GM12864 (cell line): ENCODE measurements at places on chromosomes 3 and 15.

- DNase-seq, result no peak
Observed at GRCh38 chr3:40782111-40782721, 257.5 kb downstream of the ZNF621 start.

DNA sequence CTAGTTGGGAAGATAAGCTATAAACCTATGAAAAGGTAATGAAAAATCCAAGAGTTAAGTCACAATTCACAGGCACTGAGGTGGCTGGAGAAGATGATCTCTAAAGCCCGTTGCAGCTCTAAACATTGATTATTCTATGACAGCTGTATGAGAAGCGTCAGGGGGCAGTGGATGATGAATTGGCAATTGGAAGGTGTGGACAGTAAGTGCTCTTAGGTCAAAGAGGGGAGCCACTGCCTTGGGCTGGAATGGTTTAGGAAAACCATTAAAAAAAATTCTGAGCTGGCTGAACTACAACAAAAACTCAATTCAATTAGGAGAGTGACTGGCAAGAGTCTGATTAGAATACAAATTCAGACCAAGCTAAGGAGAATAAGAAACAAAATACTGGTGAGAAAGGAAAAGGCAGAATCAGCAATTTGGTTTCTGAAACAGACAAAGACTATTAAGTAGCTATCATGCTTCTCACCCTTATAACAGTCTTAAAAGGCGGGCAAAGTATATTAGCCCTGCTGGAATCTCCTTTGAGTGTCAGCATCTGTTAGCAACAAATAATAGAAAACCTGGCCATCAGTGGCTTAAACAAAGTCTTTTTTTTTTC lies 8.8 kb upstream of the NMD3 start:
- DNase-seq, result no peak

GRCh38 chr15:91465696-91466095 lies 365.6 kb downstream of the SV2B start:
- DNase-seq, result no peak

GRCh38 chr3:126955004-126955790 lies 27.7 kb upstream of the PLXNA1 start:
- no peak for DNase-seq

DNA sequence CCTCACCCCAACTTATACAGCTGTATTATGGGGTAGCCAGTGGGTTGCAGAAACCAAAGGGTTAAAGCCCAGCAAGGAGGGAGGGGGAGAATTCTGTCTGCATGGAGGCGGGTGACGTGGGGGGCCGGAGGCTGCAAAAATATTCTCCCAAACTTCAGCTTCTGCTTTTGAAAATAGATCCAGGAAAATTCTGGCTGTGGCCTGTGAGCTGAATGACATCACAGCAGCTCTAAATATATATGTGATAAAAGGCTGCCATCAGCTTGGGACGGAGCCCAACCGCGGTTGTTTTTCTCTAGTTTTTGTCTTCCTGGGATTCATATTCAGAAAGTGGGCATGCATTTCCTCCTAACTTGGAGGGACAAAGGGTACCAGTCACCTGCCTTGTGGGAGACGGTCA lies 27.6 kb downstream of the MAPKAPK3 start:
- DNase-seq, result no peak

GRCh38 chr15:89898146-89898545 lies 4.4 kb upstream of the AP3S2 start:
- no peak for DNase-seq

DNA sequence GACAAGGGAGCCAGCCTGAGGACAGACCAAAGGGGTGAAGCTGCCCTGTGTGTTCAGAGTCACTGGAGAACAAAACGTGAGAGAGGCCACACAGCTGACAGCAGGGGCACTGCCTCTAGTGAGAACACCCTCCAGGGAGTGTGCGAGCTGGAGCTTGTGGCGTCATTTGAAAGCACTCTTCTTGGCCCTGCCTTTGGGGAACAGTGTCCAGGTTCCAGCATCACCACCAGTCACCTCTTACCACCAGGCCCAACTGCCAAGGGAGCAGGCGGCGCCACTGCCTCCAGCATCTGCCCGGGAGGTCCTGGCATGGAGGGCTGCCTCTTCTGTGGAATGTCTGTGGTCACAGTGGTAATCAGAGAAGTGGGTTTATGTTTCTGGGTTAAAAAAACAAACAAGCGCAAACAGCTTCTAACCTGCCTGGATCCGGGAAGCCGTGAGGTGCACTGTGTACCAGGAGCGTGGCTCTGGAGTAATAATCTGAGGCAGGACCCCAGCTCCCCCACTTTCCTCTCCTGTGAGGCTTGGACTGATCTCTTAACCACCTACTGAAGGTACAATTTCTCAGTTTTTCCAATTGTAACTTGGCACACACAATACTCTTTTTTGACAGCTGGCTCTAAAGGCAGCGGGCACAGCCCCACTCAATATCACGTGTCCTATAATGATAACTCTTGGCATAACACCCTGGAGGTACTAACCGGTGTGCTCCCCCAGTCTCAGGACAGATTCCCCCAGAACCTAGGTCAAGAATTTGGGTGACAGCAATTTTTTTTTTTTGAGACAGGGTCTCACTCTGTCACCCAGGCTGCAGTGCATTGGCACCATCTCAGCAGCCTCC lies 32.2 kb upstream of the CDCP1 start:
- no peak for DNase-seq

- no peak for DNase-seq
Observed at GRCh38 chr3:64460141-64460730, 227.6 kb downstream of the ADAMTS9 start.

DNA sequence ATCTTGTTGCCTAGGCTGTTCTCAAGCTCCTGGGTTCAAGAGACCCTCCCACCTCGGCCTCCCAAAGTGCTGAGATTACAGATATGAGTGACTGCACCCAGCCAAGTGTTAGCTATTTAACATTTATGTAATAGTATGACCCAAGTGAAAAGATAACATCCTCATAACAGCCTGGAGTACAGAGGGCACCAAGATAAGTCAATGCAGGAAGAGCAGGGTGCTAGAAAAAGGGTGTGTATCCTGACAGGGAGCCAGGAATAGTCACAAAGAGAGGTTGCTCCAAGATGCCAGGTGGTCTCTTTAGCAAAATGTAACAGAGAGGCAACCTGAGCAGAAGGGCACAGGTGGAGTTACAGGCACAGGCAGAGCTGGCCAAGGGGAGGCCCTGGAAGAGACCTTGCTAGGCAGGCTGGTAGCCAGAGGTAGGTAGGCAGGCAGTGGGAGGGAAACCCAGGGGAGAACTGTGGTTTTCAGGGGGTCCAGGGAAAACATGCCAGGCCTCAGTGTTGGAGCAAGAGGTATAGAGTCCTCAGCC lies 277.4 kb downstream of the ERC2 start:
- no peak for DNase-seq

DNA sequence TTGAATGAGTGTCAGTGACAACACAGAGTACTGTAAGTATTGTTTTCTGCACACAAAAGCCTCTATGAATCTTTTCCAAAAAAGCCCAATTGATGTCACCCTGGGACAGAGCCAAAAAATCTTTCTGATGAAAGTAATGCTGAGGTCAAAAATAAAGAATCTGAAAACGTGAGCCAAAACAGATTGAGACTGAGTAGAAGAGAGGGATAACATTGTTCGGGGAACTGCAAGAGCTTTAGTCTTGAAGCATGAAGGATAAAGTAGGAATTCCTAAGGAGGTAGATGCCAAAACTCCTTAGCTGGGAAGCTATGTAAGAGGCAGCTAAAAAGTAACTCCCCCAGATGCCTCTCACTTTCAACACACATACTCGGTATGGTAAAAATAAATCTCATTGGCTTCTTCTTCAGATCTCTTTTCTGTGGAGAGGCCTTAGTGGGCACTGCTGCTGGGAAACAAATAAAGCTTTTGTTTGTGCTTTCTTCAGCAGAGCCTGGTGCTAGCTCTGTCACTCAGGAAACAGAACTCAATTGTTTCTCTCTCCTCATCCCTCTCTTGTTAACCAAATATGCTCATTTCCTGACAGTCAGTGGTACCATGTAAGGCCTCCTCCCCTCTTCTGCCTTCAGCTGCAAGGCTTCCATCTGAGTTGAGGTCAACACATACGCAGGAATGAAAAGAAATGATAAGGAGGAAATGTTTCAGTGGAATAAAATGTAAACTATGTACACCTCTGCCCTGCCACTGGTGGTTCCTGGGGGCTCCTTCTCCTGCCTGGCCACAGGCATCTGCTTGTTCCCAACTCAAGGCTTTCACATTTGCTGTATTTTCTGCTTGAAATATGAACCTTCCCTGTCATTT lies 58.1 kb downstream of the CD200 start:
- DNase-seq, result no peak

DNA sequence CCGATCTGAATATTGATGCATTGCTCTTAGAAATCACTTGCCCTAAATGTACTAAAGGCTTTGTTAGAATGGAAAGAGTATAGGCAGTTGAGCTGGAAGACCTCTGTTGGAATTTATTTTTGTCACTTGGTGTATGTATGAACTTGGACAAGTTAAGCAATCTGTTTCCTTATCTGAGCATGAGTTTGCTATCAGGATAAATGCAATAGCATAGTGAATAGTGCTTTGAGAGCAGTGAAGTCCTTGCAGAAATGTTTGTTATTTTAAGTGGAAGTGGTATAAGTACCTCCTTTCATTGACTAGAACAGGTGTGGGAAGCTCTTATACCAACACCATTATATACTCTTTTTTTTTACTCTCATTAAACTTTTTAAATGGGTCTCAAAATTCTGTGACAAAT lies 146.4 kb upstream of the ONECUT1 start:
- no peak for DNase-seq

GRCh38 chr3:8371960-8372463 lies 129.6 kb upstream of the LMCD1 start:
- no peak for DNase-seq

DNA sequence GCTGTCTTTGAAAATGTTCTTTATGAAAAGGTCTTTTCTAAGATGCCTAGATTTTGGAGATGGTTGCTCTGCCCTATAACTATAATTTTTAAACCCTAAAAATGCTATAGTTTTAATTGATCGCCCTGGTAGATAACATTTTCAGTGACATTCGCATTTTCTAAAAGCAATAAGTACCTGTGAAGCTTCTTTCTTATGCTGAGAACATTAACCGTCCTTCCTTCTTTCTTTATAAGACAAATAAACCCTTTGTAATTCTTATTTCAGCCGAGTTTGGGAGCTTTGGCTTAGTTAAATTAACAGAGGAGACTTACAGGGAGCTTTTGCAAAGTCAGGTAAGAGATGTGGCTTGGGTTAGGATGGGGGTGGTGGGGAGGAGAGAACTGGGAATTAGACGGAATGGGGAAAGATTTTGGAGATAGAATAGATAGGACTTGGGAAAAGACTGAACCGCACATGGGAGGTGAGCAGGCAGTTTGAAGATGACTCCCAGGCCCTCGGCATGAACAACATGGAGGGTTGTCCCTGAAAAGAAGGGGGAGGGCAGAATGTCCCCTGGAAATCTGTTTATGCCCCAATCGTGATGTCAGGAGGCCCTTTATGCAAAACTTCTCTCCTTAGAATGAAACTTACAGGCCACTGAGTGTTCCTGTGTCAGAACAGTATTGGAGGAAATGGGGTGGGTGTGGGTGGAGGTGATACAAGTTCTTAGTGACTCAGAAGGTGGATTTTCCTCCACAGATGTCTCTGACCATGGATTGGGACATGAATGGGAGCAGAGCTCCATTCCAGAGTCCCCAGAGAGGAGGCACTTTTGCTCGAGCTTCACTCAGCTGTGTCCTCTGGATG lies 76.2 kb upstream of the LARS2 start:
- no peak for DNase-seq

- no peak for DNase-seq
Observed at GRCh38 chr3:79906106-79906505, 138.3 kb upstream of the ROBO1 start.

GRCh38 chr3:129602309-129602708 lies 4.2 kb downstream of the PLXND1 start:
- no peak for DNase-seq

GRCh38 chr3:47650294-47650693 lies 71.6 kb upstream of the CSPG5 start:
- DNase-seq, result no peak

GRCh38 chr3:16490062-16490619 lies 23.4 kb downstream of the RFTN1 start:
- DNase-seq, result no peak

GRCh38 chr3:182967218-182968204 lies 12.8 kb downstream of the DCUN1D1 start:
- DNase-seq, result no peak

- DNase-seq, result no peak
Observed at GRCh38 chr15:64921711-64922110, 10.0 kb downstream of the ANKDD1A start.

DNA sequence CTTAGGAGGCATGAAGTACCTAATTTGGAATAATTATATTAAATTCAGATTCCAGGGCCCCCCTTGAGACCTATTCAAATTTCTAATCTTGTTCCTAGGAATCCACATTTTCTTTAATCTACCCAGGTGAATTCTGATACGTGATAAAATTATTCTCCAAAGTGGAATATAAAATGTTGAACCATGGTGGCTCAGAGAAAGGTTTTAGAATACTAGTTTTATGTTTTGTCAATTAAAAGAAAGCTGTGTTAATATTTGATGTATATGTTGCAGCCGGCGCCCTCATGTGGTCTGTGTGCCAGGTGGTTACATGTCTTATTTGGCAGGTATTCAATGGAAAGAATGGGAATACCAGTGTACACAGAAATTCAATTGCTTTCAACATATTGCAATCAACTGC lies 321.8 kb downstream of the FEZF2 start:
- DNase-seq, result no peak

GRCh38 chr3:102189541-102189940 lies 245.3 kb upstream of the ZPLD1 start:
- no peak for DNase-seq

- DNase-seq, result no peak
Observed at GRCh38 chr3:44913868-44914468, 39.6 kb downstream of the TGM4 start.

DNA sequence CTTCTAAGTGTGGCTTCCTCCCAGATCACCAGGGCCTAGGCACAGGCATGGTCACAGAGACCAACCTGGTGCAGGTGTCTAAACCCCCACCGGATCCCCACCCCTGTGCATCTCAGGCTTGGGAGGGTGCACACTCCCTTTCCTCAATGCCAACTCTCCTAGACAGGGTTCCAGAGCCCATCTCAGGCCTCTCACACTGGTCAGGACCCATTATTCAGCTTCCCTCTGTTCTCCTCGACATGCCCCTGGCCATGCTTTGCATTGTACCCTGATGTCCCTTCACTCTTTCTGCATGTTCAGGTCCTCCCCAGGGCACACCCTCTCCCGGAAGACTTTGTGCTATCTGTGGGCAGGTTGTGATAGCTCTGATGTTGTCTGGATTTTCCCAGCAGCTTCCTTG lies 23.5 kb downstream of the FGD5 start:
- DNase-seq, result no peak

GRCh38 chr3:43874731-43875130 lies 184.0 kb downstream of the ABHD5 start:
- no peak for DNase-seq

DNA sequence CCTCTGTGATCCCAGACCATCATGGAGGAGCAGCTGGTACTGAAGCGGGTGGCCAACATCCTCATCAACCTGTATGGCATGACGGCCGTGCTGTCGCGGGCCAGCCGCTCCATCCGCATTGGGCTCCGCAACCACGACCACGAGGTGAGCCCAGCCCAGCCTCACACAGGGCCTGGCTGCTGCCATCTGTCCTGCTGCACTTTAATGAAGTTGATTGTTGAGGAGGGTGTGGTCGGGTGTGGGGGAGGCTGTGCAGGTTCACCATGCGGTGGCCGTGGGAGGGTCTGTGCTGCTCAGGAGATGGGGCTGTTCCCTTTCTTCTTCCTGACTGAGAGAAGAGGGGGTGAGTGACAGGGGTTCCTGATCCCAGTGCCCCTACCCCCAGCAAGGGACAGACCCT lies 30.6 kb downstream of the ACAD9 start:
- DNase-seq, result no peak
